HuH-7 (cell line): ENCODE measurements at places on chromosomes 12 and 14.

DNA sequence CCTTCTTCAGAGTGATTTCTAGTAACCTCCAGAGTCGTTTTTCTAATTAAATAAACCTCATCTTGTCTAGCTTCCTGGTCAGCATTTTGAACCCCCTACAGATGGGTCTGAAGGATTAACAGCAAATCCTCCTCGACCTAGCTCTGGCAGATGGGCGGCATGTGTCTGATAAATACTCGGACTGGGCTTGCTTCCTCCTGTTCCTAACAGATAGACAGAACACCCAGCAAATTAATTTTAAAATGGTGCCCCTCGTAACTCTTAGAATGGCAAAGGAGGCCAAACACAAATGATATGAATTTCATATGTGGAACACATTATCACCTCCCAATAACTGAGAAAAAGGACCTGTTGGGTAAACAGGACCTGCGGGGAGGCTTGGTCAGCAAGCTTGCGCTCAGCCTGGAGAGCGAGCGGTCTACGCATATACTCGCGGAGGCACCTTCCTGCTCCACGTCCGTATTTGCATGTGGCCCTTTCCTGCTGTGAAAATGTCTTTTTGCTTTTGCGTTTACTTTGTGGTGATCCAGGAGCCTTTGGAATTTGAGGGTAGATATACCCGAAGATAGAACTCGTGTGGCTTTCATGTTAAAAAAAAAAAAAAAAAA lies 79.6 kb downstream of the OTX2 start:
- DNase-seq = no peak

GRCh38 chr12:54029529-54030441 lies 1.5 kb downstream of the HOXC6 start:
- DNase-seq = no peak

DNA sequence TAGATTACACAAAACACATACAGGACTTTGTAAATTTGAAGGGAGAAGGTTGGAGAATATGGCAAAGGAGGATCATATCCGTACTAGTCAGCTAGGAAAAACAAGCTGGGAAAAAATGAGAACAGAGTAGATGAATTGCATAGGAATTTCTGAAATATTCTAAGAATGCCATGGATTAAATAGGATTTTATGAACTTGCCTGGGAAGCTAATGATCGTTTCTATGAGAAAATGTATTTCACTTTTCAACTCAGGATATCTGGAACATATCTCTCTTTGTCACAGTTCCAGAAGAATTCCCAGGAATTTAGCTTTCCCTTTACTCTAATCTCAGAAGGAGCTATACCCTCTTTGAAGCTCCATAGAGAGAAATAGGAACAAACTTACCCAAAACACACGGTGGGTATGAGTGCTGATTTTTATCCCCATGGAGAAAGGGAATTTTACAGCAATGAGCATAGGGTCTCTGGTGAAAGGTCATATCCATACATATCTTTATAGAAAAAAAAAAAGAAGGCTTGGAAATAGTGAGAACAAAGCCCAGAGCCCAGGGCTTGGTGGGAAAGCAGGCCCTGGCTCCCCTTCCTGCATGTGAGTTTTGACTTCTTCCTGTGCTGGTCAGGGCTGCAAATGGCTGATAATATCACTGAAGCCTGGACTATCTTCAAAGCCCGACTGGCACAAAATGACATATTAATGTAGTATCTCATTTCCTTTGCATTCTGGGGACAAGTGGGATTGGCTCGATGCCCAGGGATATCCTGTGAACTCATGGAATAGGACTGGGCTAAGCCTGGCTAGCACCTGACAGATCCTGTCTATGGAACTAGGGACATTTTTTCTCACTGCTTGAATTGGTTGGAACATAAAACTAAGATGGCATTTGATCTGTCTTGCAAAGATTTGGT lies 136.3 kb downstream of the AEBP2 start:
- DNase-seq = no peak

DNA sequence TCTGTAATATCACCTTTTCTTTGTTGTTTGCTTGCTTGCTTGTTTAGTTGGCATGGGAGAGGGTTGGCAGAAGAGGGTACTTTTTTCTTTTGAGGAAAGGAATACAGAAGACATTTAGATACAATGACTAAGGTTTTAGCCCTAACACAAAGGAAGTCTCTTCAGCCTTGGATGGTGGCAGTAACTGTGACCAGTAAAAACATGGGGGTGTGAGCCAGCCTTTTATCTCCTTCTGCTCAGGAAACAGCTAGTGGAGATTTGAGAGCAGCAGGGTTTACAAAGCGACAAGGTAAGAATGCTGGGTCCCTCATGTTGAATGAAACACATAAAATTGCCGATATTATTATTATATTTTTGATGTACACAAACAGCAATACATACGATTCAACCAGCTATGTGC lies 40.4 kb downstream of the SLC8A3 start:
- DNase-seq = no peak

GRCh38 chr12:65821336-65821735 lies 2.9 kb upstream of the HMGA2 start:
- DNase-seq = no peak

DNA sequence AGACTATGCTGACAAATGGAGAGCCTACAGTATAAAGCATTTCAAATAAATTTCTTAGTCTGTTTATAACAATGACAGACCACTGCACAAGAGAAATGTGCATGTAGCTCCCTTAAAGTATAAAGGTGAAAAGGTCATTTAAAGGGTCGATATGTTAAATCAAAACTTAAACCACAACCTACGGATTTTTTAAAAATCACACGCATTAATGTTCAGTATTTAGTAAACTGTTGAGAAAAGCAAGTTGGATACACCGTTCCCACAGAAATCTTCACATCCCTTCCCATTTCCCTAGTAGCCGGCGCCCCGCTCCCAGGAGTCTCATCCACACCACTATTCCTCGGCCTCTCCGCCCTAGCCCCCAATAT lies 614 bp downstream of the FKBP3 start:
- no peak for DNase-seq

DNA sequence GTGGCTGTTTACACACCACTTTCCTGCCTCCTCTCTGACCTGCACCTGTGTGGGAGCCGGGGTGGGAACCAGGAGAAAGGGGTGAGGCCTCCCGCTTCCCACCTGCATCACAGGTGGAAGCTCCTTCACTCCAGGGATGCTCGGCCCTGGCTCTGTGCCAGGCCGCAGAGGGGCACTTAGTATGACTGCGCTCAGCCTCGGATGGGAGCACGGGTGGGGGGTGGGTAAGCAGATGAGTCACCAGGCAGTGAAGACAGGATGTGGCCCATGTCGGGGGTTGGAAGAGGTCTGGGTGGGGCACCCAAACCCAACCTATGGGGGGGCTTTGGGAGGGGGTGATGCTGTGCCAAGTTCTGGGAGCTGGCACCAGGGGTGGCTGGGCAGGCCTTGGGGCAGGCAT lies 7.4 kb upstream of the CYP46A1 start:
- DNase-seq = no peak

DNA sequence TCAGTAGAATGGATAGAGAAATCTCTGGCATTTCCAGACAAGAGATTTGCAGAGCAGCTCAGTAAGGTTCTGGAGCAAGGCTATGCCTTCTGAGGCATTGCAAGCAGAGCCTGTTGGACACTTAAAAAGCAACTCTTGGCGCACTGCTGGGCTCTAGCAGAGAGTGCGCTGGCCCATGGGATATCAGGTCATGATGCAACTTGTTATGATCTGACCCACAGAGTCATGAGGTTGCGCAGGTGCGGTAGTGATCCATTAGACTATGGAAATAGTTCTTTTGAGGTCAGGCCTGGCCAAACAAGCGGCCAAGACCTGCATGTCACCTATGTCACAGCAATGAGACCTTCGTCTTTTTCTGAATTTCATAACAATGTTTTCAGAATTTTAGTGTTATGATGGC lies 168.6 kb downstream of the TMTC3 start:
- DNase-seq = no peak

GRCh38 chr14:60807971-60808370 lies 73.4 kb downstream of the MNAT1 start:
- DNase-seq = no peak

GRCh38 chr14:101365329-101366158 lies 195.8 kb upstream of the DIO3 start:
- no peak for DNase-seq

DNA sequence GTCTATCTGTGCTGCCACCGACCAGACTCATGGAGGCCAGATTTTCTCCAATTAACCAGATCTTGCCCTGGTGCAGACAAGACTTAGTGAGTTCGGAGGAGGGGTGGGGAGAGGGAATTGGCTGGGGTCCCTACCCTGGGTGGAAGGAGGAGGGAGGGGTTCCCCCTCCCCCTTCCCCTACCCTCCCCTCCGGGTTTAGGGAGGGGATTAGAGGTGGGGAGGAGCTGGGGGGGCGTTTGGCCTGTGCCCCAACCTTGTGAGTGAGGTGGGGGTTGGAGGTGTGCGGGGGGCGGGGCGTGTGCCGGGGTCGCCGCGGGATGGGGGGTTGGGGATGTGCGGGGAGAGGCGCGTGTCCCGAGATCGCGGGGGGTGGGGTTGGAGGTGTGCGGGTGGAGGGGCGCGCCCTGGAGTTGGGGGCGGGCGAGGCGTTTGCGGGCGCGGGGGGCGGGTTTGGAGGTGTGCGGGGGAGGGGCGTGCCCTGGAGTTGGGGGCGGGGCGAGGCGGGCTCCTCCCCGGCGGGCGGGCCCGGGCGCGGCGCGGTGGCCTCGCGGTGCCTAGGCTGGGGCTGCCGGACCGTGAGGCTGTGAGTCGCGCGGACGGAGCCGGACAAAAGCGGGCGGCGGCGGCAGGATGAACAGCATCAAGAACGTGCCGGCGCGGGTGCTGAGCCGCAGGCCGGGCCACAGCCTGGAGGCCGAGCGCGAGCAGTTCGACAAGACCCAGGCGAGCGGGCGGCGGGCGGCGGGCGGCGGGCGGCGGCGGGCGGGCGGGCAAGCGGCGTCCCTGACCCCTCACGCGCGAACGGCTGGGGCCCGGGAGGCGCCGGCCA lies at the start of gene HIP1R:
Gene HIP1R, plus strand, starts transcription at position 537 of the 829 bp plus-strand sequence. Its CDS starts 94 bp downstream, at position 631.
- peak; percentile 60 for DNase-seq

DNA sequence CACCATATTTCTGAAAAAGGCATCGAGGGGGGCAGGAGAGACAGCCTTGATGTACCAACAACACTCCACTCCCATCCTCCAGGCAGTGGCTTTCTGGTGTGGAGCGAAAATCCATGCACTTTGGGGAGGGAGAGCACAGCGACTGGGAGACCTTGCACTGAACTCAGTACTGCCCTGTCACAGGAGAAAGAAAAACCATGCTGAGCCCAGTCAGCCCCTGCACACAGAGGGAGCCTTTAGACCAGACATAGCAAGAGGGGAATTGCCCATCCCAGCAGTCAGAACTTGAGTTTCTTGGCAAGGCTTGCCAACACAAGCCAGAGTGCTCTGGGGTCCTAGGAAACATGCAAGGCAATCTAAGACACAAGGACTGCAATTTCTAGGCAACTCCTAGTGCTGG lies 24.8 kb upstream of the SLC6A15 start:
- DNase-seq = no peak

- DNase-seq = no peak
Measured at GRCh38 chr14:94115631-94116030, 5.1 kb downstream of the IFI27 start.

GRCh38 chr12:1797011-1797901 lies 23.1 kb upstream of the LRTM2 start:
- no peak for DNase-seq

DNA sequence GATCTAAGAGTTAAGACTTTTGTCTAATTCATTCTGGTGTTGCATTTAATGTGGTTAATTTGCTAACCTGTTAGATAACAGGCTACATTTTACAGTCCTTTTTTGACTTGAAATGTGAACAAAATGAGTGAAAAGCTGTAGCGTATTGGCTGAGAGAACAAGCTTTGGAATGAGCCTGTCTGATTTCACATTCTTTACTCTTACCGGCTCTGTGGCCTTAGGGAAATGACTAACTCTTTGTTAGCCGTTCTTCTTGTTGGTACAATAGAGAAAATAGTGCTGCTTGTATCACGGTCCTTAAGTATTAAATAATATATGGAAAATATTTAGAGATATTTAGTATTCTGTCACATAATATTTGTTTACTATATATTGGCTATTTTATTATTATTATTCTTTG lies 1.9 kb downstream of the MNAT1 start:
- no peak for DNase-seq

- DNase-seq = peak; percentile 91
Measured at GRCh38 chr14:103281496-103282231, 52.4 kb upstream of the EIF5 start.

- no peak for DNase-seq
Measured at GRCh38 chr12:96327346-96327745, 72.9 kb downstream of the CDK17 start.

DNA sequence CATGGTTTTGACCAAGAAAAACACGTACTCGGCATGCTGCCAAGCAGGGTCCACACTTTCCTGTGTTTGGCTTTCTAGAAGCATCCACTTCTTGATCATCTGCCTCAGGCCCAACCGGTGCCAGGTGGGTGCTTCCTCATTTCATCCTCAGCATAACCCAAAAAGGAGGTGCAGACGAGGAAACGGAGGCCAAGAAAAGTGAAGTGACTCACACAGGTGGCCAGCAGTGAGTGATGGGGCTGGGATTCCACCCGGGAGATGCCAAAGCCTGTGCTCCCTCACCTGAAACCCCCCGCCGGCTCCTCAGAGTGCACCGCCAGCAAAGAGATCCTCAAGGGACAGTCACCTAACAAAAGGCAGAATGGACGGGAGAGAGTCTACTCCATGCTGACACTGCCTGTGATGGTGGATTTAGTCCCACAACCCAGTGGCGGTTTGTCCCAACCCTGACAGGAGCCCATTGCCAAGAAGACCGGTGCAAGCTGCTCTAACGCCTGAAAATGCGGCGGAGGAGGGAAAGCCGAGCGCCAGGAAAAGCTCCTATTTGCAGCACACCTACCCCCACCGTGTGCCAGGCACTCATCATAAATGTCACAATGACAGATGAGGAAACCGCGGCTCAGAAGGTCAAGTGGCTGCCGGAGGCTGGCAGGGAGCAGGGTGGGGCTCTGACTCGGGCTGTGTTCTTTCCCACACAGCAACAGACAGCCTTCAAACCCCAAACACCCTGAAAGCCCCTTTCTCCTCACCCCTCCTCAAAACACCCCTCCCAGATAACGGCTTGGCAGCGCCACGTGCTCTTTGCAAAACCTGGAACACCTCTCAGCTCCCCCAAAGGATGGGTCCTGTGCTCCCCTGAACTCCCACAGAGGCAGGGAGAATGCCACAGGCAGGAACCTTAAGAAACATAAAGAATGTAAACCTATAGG lies 18.8 kb downstream of the BCL11B start:
- DNase-seq = no peak

GRCh38 chr12:95231190-95231589 lies 13.6 kb downstream of the VEZT start:
- DNase-seq = no peak

GRCh38 chr14:51648296-51648695 lies 3.4 kb upstream of the FRMD6 start:
- DNase-seq = no peak

DNA sequence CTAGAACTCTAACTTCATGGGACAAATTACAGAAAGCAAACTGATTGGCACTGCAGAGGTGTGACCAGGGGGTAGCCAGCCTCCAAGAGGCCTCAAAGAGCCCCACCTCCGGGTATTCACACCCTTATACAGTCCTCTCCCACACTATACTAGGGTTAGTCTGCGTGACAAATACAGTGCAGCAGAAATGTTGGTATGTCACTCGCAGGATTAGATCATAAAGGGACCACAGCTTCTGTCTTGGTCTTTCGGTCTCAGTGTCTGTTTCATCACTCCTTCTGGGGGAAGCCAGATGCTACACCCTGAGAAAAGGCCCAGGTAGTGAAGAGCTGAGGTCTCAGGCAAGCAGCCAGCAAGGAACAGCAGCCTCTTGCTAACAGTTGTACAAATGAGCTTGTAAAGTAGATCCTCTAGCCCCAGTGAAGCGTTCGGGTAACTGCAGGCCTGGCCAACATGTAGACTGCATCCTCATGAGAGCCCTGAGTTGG lies 68.9 kb upstream of the SAV1 start:
- no peak for DNase-seq

GRCh38 chr14:96538097-96538989 lies 36.2 kb downstream of the PAPOLA start:
- no peak for DNase-seq
